Left cardiac atrium (tissue), 4 donors: ENCODE measurements at places on chromosomes 6 and 20. TPM values are rescaled to one million over a fixed set of nuclear protein-coding genes. Genes with fewer than 3 reads are reported as not detected.
A peak's percentile ranks its signal among the peaks of the same experiment; 100 is the strongest.

GRCh38 chr6:90103056-90103800, 193.4 kb downstream of the BACH2 start:
- no peak for DNase-seq

DNA sequence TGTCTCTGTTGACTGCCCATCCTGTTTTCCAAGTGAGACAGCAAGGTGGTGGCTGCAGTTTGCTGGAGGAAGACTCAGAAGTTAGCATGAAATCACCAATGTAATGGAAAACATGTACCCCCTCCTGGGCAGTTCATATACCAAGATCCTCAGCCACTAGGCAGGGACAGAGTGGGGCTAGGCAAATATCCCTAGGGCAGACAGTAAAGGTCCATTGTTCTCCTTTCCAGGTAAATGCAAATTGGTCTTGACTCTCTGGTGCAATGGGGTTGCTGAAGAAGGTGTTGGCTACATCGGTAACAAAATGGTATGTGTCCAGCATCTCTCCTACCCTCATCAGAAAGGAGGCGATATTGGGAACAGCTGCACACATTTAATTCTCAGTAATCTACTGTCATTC, 233.6 kb upstream of the SOX4 start:
- no peak for DNase-seq

The MOXD1 gene
- total RNA-seq = 3.6 TPM

The CD2AP gene
- 16.7 TPM for total RNA-seq

- no peak for DNase-seq
These were observed 2.2 kb upstream of the ACAT2 start for GRCh38 chr6:159759645-159760044.

GRCh38 chr20:31861135-31861384, 9.3 kb downstream of the DUSP15 start:
- DNase-seq = no peak

DNA sequence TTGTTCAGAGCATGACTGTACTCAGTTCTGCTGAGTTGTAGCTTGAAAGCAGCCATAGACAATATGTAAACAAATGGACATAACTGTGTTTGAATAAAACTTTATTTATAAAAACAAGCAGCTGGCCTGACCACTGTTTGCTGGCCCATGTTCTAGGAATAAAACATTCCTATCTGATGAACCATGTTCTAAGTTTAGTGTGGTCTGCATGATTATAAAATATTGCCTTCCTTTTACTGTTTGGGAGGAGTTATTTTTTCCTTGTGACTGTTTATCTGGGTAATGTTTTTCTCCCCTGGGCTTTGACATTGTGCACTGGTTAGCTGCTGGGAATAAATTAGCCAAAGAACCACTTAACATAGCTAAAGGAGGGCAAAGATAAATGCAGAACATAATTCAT, 55.1 kb downstream of the CDS2 start:
- no peak for DNase-seq

- no peak for DNase-seq
These were observed 86.6 kb downstream of the SLC16A10 start for GRCh38 chr6:111173946-111174345.

DNA sequence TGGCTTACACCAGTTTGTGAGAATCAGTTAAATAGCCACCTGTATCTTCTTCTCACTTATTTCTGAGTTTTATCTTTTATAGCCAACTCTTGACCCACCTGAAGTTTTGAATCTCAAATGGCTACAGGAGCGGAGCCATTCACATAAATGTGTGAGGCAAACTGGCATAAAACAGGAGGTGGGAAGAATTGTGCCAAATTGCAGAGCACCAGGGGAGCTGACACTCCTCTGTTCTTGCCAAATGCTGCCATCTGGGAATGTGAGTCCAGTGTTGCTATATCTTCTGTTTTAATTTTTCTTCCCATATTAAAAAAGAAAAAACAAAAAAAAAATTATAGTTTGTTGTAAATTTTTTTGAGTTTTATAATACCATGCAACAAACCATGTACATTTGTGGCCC, 17.0 kb upstream of the RNF146 start:
- no peak for DNase-seq

- no peak for DNase-seq
These were observed 9.9 kb downstream of the NRN1 start for GRCh38 chr6:5996714-5997419.

The PPP1R16B gene
- 7.7 TPM for total RNA-seq

DNA sequence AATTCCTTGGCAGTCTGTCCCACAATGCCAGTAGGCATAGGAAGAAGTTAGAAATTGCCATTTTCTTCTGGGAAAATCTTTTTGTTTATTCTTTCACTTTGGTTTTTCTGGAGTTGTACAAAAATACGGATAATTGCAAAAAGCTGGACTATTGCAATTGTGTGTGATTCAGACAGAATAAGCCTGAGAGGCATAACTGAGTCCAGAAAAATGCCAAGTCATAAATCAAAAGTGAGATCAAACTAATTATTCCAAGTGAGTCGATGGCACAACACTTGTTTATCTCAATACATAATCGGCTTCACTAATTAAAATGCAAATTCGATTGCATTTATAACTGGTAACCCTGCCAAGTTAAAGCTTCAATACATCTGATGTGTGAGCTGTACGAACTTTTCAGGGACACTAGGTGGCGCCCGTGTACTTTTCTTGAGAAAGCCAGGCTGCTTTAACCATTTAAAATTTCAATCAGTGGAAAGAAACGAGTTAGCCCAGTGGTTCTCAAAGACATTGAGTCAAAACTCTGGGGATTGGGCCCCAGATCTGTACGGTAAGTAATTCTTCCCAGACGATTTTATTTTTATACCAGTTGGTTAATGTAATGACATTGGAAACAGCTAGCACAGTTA, 102.6 kb downstream of the LAMP5 start:
- peak; percentile 68 for DNase-seq

- DNase-seq = no peak
These were observed 351.2 kb upstream of the MAP3K7 start for GRCh38 chr6:90938122-90938521.

The BCAS1 gene
- total RNA-seq = not detected

- DNase-seq = no peak
These were observed 13.5 kb upstream of the MAS1 start for GRCh38 chr6:159877256-159877808.

DNA sequence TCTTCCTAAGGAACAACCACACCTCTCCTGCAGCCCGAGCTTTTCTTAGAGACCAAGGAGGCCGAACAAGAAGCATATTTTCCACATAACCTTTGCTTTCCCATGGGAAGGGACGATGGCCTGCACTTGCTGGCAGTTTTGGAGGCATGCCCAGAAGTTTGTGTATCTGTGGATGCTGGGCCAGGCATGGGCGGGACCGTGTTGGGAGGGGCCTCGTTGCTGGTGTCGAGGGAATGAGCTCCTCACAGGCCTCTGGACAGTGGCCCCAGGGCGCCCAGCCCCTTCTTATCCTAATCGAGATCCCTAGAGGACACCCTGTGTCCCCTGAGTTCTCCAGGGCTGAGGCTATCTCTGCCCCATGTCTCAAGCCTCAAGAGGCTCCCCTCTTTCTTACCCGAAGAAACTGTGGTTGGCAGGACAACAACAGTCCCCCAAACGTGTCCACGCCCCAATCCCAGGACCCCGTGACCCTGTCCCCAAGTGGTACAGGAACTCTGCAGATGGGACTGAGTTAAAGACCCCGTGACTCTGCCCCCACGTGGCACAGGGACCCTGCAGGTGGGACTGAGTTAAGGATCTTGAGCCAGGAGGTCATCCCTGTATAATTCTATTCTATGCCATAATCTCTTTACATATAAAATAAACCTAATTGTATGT, 99.5 kb upstream of the BHLHE23 start:
- DNase-seq = peak; percentile 58

DNA sequence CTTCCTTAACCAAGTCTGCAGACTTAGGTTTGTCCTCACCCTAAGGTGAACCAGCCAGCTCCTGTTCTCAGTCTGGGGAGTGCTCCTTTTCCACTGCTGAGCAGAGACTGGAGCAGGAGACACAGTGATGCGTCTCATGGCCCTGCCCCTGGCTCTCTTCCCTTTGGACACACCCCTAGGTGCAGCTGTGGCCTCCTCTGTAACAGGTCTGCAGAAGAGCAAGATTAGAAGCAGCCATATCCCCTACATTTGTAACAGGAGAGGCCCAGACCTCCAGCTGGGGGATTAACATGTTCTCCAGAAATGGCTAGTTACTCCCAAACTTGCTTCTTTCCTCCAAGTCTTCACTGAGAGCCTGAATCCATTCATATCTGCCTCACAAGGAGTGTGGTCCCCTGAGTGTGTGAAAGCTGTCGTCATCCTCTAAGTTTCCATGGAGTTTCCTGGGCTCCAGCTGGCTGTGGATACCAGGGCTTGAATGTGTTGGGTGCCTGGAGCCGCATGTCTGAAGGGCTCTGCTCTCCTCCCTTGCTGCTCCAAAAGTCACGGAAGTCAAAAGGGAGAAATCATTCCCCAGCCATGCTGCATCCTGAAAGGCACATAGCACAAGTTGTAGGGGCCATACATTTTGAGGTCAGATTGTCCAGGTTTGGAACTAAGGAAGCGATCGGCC, 57.7 kb downstream of the PPP1R14C start:
- DNase-seq = no peak

DNA sequence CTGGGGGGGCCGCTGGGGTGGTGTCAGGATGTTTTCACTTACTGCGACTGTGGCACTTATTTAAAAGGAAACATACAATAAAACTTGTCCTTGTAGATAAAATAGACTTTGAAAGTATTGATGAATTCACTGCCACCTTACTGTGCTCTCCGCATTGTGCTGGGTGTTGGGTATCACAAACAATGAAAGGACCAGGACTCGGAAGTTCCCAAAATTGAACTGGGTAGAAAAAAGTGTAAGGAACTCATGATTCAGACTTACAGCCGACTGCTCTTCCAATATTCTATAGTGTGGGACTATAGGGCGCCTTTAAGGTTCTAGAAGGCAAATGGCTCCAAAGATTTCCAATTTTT, 32.1 kb upstream of the ID4 start:
- no peak for DNase-seq

The CDS2 gene
- 77.7 TPM for total RNA-seq

GRCh38 chr6:34986845-34987246, 97.8 kb downstream of the ANKS1A start:
- DNase-seq = peak; percentile 76

- DNase-seq = no peak
These were observed 156.2 kb downstream of the BTBD9 start for GRCh38 chr6:38483526-38483925.

DNA sequence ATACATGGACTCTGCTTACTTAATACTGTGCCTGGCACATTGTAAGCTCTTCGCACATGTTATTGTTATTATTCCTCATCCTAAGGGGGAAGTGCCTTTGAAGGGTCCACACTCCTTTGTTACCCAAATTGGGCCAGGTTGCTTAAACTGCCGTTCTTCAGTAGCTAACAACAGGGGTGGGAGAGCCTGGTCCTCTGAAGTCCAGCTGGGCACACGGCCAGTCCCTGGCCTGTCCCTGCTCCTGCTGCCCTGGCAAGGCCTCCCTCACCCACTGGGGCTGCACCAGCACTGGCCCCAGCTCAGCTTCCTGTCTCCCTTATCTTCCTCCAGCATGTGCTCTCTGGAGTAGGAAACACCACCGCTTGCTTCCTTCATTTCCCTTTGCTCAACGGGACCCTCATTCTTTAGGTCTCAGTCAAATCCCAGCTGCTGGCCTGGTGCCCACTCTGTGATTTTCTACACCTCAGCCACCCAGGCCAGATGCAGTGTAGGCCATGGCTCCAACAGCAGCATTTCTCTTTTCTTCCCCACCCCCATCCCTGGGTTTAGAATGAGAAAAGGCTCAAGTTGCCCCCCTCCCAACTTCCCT, 5.5 kb upstream of the PROCR start:
- peak; percentile 81 for DNase-seq

DNA sequence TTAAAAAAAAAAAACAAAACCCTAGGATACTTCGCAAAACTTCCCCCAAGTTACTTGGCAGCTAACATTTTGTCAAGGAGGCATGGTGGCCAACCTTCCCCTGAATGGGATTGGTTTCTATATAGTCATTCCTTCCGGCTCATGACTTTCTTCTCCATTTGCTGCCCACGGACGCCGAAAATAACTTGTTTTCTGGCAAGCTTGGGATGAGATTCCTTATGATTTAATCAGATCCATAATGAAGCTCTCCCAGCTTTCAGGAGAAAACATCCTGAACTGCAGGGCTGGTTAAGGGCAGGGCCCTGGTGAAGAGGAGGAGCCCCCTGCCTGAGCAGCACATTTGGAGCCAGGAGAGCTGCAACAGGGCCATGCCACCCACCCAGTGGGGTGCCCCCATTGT, 49.9 kb downstream of the PPP1R16B start:
- no peak for DNase-seq

DNA sequence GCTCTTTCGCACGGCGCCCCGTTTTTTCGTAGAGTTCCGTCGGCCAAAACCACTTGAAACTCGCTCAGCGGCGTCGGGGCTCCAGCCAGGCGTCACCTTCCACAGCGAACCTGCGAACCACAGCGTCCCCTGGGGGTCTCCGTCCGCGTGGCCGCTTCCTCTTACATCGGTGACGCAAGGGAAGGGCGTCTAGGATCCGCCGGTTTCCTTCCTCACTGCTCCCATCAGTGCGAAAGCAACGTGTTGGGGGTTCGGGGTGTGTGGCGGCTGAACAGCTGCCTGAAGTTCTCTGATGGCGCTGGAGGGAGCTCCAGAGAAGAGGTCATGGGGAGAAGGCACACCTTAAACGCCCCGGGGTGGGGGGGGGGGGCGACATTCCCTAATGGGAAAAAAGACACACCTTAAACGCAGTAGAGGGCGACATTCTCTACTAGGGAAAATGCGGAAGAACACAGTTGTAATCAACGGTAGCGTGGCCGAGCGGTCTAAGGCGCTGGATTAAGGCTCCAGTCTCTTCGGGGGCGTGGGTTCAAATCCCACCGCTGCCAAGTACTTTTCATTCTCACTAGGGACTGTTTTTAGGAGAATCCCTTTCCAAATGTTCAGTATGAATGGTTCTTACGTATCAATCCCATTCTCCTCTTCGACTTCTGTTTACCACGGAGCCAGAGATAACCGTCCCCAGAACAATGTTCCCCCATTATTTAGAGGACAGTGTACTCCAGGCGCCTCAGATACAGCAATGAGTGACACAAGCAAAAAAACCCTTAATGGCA, 16.4 kb downstream of the ZNF311 start:
- DNase-seq = peak; percentile 67

The SFTA2 gene
- total RNA-seq = not detected

DNA sequence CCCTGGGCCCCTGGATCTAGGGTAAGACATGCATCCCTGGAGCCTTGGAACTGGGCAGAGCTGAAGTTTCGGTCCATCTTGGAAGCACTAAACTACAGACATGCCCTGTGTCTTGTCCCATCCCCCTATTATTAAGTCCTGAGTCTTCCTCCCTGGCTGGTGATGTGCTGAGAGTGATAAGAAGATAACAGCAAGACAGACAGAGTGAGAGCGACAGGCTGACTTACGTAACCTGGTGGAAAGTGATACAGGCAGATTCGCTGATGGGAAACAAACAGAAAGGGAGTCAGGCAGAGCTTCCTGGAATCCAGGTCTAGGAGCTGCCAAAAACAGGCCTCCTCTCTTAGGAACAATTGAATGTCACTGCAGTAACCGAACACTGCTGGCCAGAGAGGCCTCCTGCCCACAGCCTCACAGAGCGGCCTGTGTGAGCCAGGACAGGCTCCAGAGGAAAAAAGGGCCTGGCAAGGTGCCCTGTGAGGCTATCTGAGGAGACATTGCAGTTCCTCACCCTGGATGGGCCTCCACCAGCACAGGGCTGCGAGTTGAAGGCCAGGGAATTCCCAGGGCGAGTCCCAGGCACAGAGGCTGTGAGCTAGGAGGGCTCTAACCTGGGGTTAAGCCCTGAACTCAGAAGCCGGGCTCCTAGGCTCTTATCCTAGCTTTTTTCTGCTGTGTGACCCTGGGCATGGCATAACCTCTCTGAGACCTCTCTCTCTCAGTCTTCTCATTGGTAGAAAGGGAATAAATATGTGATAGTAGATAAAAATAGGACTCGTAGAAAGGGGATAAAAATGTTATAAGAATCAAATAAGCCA, 34.2 kb upstream of the B4GALT5 start:
- DNase-seq = peak; percentile 97

GRCh38 chr6:20365456-20365855, 36.2 kb upstream of the E2F3 start:
- no peak for DNase-seq
